NCI-H2171 (cell line): ENCODE measurements at places on chromosomes 3 and 15.

DNA sequence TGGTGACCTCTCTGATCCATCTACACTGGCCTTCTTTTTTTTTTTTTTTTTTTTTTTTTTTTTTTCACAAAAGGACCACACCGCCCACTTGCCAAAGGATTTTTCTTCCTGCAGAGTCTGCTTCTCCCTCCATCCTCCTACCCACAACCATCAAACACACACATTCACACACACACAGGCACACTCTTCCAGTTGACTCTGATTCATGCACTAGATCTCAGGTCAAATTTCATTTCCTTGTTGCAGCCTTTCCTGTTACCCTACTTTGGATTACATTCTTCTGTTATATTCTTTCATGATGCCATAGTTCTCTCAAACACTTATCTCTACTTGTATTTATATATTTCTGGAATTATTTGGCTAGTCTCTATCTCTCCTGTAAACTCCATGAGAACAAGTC, 133.9 kb downstream of the STAC start:
- DNase-seq = no peak

GRCh38 chr3:134642445-134643149, 8.2 kb downstream of the KY start:
- DNase-seq = no peak

DNA sequence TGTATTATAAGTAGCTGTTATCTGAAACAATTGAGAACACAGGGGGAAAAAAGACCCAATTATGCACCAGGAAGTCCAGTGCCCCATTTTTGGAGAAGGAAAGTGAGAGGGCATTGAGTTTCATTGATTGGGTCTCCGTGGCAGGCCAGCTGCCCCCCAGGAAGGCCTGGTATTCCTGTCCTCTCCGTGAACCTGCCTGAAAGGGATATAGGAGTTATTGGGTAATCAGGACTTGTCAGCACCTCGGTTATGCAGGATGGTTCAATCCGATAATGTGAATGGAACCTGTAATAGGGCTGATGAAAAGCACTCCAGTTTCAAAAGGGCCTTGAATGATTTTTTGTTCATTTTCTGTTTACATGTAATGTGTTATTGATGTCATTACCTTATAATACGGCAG, 122.0 kb upstream of the RARB start:
- no peak for DNase-seq

- no peak for DNase-seq
Observed at GRCh38 chr3:10600296-10600714, 94.9 kb upstream of the ATP2B2 start.

- DNase-seq = peak; percentile 27
Observed at GRCh38 chr15:39828374-39828931, 45.8 kb upstream of the FSIP1 start.

DNA sequence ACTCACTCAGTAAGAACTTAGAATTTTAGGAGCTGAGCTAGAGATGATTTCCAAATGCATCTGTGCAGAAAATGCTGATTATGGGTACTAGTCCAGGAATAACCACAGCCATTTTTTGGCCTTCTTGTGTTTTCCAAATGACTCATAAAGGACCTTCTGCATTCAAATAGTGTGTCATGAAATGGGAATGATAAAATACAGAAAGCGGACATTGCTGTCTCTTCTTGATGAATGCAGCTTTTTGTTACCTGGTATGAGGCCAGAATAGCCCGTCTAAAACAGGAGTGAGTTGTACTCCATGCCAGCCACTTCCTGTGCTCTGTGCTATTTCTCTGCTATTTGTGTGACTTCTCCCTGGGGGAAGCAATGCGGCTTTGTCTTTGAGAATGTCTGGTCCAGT, 20.5 kb upstream of the FRMD5 start:
- DNase-seq = no peak

DNA sequence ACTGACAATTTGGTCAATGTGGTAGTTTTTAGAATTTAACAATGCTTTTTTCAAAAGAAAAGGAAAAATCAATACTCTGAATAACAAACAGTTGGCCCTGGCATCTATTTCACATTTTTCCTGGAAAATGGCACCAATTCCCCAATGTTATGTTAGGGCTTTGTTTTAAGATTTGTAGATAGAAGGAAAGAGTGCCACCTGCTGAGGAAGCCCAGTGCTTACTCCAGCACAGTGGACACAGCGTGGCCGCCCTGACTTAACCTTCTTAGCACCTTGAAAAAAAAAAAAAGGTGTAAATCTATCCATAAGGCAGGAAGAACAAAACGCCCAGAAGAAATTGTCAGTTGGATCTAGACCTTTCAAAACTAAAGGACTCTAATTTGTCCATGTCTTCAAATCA, 110.7 kb upstream of the CNTN4 start:
- DNase-seq = no peak

DNA sequence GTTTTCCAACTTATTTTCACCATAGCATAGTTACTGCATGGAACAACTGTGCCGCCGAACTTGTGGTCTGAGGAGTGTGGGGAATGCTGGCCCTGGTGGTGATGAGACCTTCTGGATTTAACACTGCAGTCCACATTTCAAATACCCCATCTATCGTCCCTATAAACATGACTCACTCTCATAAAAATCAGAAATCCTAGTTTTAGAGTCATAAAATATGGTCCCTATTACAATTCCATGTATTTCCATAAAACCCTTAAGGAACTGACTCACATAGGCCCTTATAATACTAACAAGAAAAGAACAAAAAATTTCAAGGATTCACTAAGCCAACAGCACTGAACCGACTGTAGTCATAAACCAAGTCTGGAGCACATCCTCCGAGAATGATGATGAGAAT, 147.2 kb downstream of the FOXP1 start:
- DNase-seq = no peak

GRCh38 chr15:33154351-33155166, 40.0 kb downstream of the FMN1 start:
- DNase-seq = no peak

GRCh38 chr3:9198899-9199335, 50.5 kb downstream of the SRGAP3 start:
- no peak for DNase-seq

- no peak for DNase-seq
Observed at GRCh38 chr3:32048487-32049182, 57.8 kb upstream of the GPD1L start.

DNA sequence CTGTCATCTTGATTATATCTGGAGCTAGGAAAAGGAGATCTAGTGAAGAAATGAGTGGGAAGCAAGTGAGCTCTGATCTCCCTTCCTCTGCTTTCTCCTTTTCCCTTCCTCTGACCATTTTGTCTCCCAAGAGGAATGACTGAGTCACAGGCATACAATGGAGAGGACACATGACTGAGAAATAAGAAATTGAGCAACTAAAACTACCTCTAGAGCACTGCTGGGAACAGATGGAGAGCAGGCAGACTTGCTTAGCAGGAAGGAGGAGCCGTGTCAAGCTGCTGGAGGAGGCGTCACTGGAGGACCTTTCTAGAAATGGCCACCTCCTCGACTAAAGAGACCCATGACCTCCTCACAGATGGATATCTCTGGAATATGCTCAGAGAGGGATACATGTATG, 66.9 kb upstream of the MYO5C start:
- no peak for DNase-seq

DNA sequence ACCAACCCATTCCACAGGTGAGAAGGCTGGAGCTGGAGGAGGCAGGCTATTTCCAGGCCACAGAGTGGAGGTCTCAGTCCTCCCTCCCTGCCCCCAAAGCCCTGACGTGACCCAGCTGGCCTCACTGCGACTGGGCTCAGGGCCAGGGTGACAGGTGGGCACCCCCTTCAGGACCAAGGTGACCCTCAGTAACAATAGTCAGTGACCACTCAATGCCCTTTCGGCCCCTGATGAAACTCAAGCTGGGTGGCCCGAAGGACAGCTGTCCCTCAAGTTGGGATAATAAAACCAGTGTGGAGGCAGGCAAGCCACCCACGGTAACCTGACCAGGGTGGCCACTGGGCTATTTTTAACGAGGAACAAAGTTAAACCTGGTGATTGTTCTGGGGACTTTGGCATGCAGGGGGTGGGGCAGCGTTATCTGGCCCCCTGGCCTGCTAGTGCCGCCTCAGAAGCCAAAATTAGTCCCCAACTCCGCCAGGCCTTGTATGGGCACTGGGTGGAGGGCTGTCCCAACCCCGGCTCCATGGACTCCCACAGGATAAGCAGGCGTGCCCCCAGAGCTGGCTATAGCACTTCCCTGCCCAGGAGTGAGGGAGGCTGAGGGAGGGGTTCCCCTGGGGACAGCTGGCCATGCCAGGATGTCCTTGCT, 1.1 kb downstream of the TNNC1 start:
- DNase-seq = no peak

DNA sequence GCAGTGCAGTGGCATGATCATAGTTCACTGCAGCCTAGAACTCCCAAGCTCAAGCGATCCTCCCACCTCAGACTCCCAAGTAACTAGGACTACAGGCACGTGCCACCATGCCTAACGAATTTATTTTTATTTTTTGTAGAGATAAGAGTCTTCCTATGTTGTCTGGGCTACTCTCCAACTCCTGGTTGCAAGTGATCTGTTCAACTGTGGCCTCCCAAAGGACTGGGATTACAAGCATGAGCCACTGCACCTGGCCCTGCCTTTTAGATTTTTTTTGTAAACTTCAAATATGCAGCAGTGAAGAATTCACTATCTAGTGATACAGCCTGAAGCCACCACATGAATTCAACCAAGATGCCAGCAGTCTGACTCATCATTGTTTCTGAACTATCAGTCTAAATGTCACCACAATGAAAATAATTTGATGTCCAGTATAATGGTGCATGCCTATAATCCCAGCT, 32.7 kb downstream of the UBXN7 start:
- no peak for DNase-seq

DNA sequence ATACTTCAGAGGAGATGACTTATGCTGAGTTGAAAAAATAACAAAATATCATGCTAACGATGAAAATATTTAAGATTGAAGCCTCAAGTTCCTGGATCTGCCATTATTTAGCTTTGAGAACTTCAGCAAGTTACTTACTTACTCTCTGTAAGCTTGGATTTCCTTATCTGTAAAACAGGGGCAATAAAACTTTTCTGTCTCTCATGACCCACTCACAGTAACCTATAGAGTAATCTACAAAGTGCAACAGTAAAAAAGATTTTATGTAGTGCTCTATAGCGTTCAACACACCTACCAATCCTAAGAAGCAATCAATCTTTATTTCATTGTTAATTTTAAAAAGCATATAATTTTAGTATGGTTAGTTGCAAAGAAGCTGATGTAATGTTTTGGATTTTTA, 478.6 kb downstream of the ZIC1 start:
- DNase-seq = no peak

DNA sequence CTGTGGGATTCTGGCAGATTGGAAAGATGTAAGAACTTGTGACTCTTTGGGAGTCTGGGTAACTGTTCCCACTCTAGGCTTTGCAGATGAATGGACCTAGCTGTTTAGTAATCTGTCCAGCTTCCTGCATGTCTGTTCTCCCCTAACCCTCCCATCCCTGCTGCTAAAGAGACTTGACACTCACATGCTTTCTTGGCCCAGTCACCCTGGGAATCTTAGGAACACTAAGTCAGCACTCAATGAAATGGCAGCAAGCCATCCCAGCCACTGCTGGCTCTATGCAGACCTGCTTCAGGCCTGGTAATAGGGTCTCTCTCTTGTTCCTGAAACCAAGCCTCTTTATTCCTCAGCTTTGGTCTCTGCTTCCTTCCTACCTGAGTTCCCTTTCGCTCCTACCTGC, 63.7 kb upstream of the THSD4 start:
- DNase-seq = no peak

DNA sequence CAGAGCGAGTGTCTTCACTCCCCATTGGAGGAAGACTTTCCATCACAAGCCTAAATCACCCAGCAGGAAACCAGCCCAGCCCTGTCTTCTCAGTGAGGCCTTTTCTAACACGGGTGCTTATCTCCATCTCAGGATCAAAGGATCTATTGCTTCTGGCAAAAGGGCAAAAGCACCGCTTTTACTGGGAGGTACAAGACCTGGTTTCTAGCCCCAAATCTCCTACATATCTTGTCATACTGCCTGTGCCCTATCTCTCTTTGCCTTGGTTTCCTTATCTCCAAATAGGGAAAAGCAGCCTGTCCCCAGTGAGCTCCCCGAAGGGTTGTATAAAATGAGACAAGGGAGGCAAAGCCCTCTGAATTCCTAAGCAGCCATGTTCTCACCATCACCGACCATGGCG, 5.2 kb downstream of the GLB1 start:
- DNase-seq = no peak

DNA sequence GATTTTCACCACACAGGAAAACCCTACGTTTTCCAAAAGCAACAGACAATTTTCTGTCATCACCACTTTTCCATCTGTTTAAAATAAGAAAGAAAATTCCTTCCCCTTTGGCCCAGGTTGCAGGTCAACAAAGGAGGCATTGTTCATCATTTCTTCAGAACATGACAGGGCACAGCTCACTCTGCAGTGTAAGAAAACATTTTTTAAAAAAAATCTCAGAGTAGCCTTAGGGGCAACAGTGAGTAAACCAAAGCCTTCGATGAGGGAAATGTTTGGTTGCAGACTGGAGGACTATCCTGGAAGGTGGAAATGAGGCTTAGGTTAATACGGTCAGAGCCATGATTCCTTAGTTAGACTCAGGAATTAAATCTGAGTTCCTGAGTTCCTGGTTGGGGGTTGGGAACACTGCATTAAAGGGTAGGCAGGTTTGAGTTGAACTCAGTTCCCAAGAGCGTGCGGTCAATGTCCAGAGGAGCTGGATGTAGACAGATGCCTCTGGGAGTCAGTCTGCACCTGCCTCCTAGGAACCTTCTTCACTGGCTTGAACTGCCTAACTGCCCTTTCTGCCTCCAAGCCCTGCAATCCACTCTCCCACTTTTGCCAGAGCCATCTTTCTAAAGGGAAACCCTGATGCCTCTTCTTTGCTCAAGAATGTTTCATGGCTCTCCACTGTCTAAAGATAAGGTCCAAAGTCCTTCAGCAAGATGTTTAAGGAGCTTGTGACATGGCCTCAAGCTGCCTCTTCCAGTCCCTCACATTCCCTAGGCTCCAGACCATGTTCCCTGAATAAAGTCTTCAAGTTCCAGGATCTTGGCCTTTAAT, 3.3 kb upstream of the HES1 start:
- DNase-seq = no peak

- DNase-seq = no peak
Observed at GRCh38 chr3:122697952-122698620, 17.4 kb downstream of the PARP14 start.

DNA sequence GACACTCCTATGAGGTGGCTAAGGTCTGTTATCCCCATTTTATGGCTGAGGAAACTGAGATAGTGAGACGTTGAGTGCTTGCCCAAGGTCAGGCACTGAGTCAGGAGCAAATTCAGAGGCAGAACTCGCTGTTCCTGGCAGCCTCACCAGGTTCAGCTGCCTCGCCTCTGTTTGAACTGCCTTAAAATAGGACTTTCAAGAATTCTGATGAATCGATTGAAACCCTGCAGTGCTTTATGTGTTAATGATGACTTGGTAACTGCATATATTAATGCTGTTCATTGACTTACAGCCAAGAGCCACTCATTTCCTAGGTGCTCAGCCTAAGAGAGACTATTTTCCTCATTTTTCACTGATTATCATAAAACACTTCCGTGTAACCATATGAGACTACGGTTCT, 79.5 kb upstream of the BHLHE40 start:
- no peak for DNase-seq

- no peak for DNase-seq
Observed at GRCh38 chr3:64152086-64152485, 73.2 kb downstream of the PRICKLE2 start.
